RWPE1 (cell line): ENCODE measurements at places on chromosomes 4 and X.

- peak; percentile 4 for DNase-seq
Observed at GRCh38 chr4:69800599-69800998, 40.2 kb upstream of the SULT1B1 start.

DNA sequence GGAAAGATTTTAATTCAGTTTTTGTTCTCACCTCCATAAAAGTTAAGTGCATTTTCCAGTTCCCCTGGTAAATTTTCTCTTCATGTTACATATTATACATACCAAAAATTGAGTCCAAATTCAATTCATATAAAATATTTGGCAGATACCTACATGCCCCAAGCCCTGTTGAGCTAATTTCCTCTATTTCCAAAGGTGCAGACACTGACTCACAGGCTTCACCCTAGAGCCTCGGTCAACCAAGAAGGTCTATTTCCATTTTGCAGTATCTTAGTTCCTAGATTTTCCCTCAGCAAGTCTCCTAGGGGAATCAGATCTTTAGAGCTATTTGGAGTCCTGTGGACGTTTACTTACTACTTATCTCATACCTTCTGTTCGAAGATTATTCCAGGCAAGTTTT, 174.4 kb downstream of the TSPAN5 start:
- peak; percentile 57 for DNase-seq

DNA sequence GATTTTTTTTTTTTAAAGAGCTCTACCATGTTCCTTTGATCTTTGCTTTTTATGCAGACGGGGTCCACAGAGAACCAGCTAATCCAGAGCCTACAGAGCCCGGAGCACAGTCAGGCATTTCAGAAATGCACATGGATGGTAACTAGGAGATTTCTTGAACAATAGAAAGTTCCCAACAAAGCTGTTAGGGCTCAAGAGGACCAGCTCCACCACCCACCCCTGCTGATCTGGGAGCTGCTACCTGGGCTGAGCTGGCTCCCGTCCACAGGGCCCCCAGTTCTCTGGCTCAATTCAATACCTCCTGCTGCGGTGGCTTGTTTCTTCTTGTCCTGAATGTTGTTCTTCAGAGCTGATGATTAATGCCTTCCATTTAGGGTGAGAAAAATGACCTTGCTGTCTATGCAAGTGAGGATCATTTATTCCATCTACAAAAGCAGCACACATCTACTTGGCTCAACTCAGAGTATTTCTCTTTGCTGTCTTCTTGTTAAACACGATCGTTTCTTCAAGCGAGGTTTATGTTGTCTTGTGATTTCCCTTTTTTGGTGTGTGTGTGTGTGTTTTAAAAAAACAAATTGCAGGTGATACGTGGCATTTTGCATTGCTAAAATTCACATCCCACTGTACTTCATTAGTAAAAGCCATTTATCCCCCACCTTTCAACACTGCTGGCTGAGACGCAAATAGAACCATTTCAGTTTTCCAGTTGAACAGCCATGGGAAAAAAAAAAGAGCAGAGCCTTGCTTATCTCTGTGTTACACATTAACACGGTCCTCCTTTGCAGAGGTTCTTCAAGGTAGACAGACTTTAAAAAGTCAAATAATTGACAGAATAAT, 31.3 kb downstream of the IGFBP7 start:
- peak; percentile 74 for DNase-seq

DNA sequence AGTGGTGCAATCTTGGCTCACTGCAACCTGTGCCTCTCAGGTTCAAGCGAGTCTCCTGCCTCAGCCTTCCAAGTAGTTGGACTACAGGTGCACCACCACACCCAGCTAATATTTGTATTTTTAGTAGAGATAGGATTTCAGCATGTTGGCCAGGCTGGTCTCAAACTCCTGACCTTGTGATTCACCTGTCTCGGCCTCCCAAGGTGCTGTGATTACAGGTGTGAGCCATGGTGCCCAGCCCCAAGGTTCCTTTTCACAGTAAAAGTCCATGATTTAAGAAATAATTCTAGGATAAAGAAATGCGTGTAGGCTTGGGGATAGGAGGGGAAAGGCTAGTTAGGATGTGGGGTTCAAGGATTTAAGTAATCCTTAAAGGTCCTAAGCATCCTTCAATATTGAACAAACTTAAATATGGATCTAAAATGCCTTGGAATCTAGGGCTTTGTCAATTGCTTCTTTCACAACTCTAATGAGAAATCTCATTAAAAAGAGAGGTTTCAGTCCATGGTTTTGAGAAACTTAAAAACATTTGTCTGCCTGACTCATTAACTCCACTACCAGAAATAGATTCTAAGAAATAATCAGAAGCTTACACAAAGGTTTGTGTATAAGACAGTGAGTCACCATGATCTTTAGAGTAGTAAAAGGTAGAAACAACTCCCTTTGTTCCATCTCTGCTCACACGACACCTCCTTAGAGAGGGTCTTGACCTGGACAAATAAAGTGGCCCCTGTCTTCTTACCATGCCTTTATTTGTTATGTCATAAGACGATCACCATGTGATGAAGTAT, 203.2 kb downstream of the PTTG2 start:
- peak; percentile 45 for DNase-seq

DNA sequence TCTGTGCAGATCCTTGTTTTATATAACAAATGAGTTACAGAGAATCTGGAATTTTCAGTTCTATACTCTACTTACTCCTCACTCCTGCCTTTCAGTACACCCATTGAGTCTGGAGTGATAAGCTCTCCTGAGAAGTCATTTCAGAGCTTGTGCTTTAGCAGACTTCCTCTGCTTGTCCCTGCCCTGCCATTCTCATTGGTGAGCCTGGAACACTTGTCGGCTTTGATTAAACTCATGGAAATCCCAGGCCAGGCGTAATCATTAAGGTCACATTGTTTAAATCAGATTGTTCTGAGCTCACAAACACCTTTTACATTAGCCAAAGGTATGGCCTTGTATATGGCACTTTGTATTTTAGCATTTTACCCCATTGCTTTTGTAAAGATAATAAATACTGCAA, 102.7 kb downstream of the CNKSR2 start:
- DNase-seq: no peak

DNA sequence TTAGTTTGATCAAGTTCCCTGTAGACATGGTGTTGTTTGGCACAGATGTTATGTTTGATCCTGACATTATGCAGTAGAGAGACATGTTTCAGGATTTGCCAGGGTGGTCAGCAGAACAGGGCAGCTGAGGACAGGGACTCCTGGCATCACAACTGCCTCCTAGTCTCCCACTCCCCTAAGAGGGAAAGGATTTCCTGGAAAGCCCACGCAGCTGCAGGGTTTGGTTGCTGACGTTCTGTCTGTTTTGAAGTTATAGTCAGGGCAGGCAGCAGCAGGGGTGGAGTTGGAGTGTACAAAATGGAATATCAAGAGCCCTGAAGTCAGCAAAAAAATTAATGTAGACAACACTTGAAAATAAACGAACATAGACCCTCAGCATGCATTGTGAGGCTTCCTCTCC, 125.4 kb downstream of the CPE start:
- DNase-seq: no peak

DNA sequence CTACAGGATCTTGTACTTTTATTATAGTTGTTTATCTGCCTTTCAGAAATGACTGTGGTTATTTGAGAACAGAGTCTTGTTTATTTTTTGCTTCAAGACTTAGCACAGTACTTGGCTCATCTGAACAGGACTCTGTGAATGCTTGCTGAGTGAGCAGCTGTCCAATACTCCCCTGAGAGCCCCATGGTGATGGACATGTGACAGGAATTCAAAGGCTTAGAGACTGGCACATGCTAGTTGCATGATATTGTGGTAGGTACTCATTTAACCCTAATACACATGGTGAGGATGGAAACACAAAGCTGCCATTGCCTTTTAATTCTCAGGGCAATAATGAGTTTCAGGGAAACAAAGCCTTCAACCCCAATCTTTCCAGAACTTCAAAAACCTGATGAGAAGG, 97.3 kb downstream of the GEMIN8 start:
- no peak for DNase-seq

GRCh38 chr4:34200535-34200934, 2043.8 kb downstream of the ARAP2 start:
- DNase-seq: no peak

GRCh38 chr4:14874990-14875389, 127.3 kb upstream of the CPEB2 start:
- no peak for DNase-seq

GRCh38 chr4:177087499-177087898, 222.2 kb upstream of the NEIL3 start:
- DNase-seq: no peak

DNA sequence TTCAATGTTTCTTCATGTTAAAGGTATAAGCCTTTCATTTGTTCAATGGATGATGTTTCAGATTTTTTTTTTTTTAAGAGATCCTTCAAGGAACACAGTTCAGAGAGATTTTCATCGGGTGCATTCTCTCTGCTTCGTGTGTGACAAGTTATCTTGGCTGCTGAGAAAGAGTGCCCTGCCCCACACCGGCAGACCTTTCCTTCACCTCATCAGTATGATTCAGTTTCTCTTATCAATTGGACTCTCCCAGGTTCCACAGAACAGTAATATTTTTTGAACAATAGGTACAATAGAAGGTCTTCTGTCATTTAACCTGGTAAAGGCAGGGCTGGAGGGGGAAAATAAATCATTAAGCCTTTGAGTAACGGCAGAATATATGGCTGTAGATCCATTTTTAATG, 75.8 kb downstream of the NPNT start:
- no peak for DNase-seq

DNA sequence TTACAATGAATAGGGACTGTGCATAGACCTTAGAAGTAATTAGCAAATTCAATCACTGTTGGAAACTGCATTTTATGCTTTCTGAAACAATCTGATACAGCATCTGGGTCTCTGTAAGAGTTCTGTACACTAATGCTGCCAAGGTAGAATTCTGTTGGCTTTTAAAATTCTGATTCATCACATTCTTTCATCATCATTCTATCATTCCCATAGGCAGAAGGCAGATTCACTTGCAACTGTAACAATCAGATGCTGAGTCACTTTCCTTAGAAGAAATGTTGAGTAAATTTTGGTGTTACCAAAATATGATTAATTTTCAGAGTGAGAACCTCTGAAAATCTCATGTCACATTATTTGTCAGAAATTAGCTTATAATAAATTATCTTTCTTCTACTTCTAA, 267.2 kb downstream of the MAPK10 start:
- peak; percentile 44 for DNase-seq

GRCh38 chr4:168063031-168063430, 29.3 kb upstream of the ANXA10 start:
- DNase-seq: no peak

GRCh38 chr4:99536271-99536670, 25.4 kb downstream of the C4orf17 start:
- no peak for DNase-seq

GRCh38 chrX:25010784-25011588, 4.8 kb downstream of the ARX start:
- DNase-seq: no peak

GRCh38 chrX:135977611-135978010, 3.8 kb upstream of the MMGT1 start:
- no peak for DNase-seq

DNA sequence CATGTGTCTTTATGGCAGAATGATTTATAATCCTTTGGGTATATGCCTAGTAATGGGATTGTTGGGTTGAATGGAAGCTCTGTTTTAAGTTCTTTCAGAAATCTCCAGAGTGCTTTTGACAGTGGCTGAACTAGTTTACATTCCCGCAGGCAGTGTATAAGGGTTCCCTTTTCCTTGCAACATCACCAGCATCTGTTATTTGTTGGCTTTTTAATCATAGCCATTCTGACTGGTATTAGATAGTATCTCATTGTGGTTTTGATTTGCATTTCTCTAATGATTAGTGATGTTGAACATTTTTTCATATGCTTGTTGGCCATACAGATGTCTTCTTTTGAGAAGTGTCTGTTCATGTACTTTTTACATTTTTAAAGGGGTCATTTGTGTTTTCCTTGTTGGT, 129.8 kb downstream of the TBCK start:
- no peak for DNase-seq

- no peak for DNase-seq
Observed at GRCh38 chrX:6708041-6708440, 173.1 kb upstream of the VCX3A start.

DNA sequence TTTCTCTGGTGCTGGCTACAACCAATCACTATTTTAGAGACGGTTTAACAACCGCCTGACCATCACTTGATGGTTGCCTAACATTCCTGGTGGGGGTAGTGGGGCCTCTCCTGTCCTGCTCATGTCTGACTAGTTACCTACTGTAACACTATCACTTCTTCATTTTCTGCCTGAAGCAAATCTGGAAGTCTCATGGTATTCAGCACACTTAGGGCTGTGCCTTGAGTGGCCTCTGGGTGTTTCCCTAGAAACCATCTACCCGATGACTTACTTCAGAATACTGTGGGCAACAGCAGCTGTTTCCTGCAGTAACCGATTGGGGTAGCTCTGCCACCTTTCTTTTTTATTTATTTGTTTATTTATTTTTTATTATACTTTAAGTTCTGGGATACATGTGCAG, 880.1 kb upstream of the INTU start:
- DNase-seq: no peak

DNA sequence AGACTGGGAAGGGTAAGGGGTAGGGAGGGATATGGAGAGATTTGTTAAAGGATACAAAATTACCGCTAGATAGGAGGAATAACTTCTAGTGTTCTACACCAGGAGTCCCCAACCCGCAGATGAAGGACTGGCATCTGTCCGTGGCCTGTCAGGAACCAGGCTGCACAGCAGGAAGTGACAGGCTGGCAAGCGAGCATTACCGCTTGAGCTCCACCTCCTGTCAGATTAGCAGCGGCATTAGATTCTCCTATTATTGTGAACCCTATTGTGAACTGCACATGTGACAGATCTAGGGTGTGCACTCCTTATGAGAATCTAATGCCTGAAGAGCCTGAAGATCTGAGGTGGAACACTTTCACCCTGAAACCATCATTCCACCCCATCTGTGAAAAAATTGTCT, 27.9 kb upstream of the BBS7 start:
- DNase-seq: no peak

GRCh38 chr4:7412554-7412912, 22.2 kb downstream of the PSAPL1 start:
- DNase-seq: no peak

GRCh38 chr4:24394041-24394440, 190.3 kb downstream of the DHX15 start:
- peak; percentile 11 for DNase-seq

DNA sequence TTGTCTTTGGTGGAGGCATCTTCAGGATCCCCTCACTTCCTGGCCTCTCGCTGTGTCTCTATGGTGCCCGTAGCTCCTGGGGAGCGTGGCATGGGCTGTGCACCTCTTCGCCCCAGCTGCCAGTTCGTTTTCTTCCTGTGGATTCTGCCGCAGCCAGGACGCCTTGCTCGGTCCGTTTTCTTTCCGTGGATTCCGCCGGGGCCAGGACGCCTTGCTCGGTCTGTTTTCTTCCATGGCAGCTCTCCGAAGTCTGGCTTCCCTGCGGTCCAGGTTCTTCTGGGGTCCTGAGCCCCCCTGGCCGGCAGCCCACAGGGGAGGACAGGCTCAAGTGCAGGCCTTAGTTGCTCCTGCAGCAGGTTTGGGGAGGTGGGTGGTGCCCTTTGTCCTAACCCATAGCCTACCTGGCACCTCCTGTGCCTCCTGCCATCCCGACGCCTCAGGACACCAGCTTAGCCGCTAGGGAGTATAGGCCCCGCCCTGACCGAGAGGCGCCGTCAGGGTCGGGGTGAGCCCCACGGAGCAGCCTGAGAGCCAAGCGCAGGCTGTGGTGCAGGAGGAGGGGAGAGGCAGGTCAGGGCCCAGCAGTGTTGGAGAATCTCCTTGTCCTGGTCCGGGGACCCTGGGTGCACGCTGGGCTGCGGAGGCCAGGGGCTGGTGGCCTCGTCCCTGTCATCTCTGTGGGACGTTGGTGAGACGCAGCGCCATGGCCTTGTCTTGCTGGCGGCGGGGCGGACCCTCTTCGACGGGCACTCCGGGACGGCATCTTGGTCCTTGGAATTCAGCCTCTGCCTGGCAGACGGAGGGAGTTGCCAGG, 27.1 kb downstream of the UVSSA start:
- no peak for DNase-seq
